ENCODE measurements at places on chromosomes 2 and 18. TPM values are rescaled to one million over a fixed set of nuclear protein-coding genes. Genes with fewer than 3 reads are reported as not detected.

GRCh38 chr2:69619725-69620124, 23.8 kb downstream of the AAK1 start:
- H3K4me3 ChIP-seq, result no peak overlapping the region
- no peaks in the 10 kb centered on the region for H3K36me3 ChIP-seq
- H3K27ac ChIP-seq, result peak overlapping the region; percentile 64
- peaks cover 52% of the 10 kb centered on the region for H3K4me1 ChIP-seq
- DNase-seq, result no peak

- no peaks in the 10 kb centered on the region for H3K27me3 ChIP-seq
- H3K36me3 ChIP-seq, result no peaks in the 10 kb centered on the region
- DNase-seq, result peak; percentile 54
- H3K4me3 ChIP-seq, result peak overlapping the region; percentile 8
- no peaks in the 10 kb centered on the region for H3K4me1 ChIP-seq
- H3K27ac ChIP-seq, result peak overlapping the region; percentile 94
Measured at GRCh38 chr2:241859436-241860183, 916 bp upstream of the PDCD1 start.

- H3K4me3 ChIP-seq, result no peak overlapping the region
- H3K36me3 ChIP-seq, result no peaks in the 10 kb centered on the region
- H3K4me1 ChIP-seq, result no peaks in the 10 kb centered on the region
- DNase-seq, result no peak
- H3K27me3 ChIP-seq, result no peaks in the 10 kb centered on the region
Measured at GRCh38 chr2:187519419-187520120, 34.7 kb downstream of the TFPI start.

DNA sequence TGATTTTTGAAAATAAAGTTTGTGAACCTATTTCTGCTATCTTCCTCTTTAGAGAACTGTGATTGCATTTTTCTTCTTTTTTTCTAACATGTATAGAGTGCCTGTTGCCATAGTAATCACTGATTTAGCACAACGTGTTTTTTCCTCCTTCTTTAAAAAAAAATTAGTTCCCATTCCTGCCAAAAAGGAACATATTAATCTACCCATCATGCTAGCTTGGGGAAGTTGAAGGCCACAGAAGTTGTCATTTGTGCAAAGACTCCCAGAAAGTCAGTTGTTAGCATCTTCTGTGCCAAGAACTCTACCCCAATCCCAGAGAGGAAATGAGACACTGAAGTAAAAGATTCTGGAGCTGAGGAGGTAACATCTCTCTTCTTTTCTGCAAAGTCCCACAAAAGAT, 57.3 kb downstream of the SLC8A1 start:
- no peak overlapping the region for H3K27ac ChIP-seq
- no peak for DNase-seq
- no peaks in the 10 kb centered on the region for H3K36me3 ChIP-seq
- no peak overlapping the region for H3K4me3 ChIP-seq
- no peaks in the 10 kb centered on the region for H3K27me3 ChIP-seq
- H3K4me1 ChIP-seq, result no peaks in the 10 kb centered on the region

DNA sequence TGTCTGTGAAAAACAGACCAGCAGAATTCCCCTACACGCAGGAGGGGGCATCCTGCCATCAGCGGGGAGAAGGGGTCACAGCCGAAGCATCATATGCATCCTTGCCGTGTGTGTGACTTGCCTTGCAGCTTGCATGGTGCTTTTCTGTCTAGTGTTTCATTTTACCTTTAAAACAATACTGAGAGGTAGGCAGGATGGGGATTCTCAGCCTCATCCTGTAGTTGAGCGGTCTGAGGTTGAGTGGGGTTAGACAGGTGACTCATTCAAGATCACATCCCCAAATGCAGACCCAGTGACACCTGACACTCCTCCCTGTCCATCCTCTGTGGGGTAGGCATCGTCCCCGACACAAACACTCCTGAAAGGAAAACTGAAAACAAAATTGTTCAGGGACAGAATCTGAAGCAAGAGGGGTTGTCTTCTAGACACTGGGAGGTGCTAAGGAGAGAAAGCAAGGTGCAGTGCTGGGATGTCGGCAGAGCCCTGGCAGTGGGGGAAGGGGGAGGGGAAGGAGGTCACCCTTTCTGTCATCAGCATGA, 7.9 kb downstream of the ARL4C start:
- H3K36me3 ChIP-seq, result no peaks in the 10 kb centered on the region
- H3K4me3 ChIP-seq, result no peak overlapping the region
- no peaks in the 10 kb centered on the region for H3K4me1 ChIP-seq
- no peak overlapping the region for H3K27ac ChIP-seq
- no peaks in the 10 kb centered on the region for H3K27me3 ChIP-seq

DNA sequence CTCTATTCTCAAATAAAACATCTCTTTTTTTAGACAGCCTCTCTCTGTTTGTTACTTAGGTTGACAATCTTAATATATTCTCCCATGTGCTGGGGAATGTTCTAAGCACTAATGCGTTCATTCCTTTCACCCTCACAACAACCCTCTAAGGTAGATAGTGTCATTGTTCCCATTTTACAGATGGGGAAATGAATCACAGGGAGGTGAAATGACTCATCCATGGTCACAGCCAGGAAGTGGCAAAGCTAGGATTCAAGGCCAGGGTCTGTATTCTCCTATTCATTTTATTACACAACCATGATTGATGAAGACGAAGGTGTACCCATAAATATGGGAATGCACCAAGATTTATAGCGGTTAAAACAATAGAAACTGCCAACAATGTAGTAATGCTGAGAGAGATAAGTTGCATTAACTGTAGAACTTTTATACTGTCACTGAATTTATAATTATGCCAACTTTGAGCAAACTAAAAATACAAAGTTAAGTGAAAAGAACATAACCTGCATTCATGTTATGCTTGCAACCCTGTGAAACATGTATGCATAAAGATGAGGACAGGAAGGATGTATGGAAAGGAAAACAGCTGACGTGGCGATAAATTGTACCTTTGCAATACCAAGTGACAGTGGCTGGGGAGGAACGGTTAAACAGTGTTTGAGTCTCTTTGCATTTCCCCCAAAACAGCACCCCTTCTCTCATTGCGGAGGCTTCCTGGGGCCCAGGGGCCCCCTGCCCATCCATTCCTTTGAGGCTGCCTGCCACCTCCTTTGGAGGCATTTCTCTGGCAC, 257.7 kb upstream of the AGAP1 start:
- H3K27me3 ChIP-seq, result no peaks in the 10 kb centered on the region
- H3K36me3 ChIP-seq, result no peaks in the 10 kb centered on the region
- H3K27ac ChIP-seq, result no peak overlapping the region
- H3K4me3 ChIP-seq, result no peak overlapping the region
- H3K4me1 ChIP-seq, result peaks cover 39% of the 10 kb centered on the region

CAPN14 gene
- not detected for total RNA-seq

LOXHD1 gene
- 0.44 TPM for total RNA-seq

RAX gene
- total RNA-seq, result not detected

ANKRD30B gene
- 11.2 TPM for total RNA-seq

GRCh38 chr2:216002101-216002678, 11.2 kb downstream of the MREG start:
- no peak for DNase-seq
- H3K4me3 ChIP-seq, result no peak overlapping the region
- peaks cover 6% of the 10 kb centered on the region for H3K36me3 ChIP-seq
- H3K27ac ChIP-seq, result no peak overlapping the region
- H3K27me3 ChIP-seq, result no peaks in the 10 kb centered on the region
- H3K4me1 ChIP-seq, result no peaks in the 10 kb centered on the region

DNA sequence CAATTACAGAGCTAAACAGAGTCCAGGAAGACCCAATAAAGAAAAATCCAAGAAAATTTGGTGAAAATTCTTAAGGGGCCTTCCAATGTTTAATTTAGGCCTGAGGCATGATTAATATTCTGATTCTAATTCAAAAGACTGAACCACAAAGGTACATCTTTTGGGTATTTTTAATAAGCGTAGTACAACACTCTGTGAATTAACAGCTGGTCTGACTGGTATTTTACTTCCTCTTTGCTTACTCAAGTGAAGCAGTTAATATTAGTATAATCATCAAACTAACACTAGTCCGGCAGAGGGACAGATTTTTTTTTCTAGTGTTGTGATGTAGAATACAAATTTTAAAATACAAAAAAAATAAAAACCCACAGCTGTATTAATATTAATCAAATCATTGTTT, 652.9 kb downstream of the NR4A2 start:
- H3K4me3 ChIP-seq, result no peak overlapping the region
- H3K27ac ChIP-seq, result no peak overlapping the region
- no peaks in the 10 kb centered on the region for H3K27me3 ChIP-seq
- H3K36me3 ChIP-seq, result no peaks in the 10 kb centered on the region
- no peak for DNase-seq

CEP192 gene
- total RNA-seq, result 27.3 TPM

DNA sequence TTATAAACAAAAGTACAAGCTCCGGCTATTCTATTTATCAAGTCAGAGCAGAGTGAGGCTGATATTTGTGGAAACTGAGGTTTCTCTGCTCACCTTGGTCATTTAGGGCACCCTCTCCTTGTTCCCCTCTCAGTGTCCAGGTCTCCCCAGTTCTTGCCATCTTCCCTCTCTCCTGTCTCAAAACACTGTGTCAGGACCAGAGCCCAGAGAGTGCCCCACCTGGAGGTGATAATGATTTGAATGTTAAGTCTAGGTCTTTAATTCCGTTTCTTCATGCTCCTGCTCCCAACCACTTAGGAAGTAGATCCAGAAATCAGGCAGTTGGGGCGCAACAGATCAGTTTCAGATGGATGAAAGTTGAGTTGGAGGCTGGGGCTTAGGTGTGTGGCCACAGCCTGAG, 9.2 kb upstream of the ADCY3 start:
- no peak for DNase-seq
- H3K4me3 ChIP-seq, result no peak overlapping the region
- H3K4me1 ChIP-seq, result peaks cover 19% of the 10 kb centered on the region
- no peaks in the 10 kb centered on the region for H3K36me3 ChIP-seq
- no peak overlapping the region for H3K27ac ChIP-seq

GRCh38 chr2:112818094-112818902, 18.3 kb downstream of the IL1B start:
- H3K27ac ChIP-seq, result no peak overlapping the region
- no peaks in the 10 kb centered on the region for H3K27me3 ChIP-seq
- H3K4me3 ChIP-seq, result no peak overlapping the region
- H3K4me1 ChIP-seq, result peaks cover 12% of the 10 kb centered on the region

CDCA7 gene
- not detected for total RNA-seq
